ENCODE measurements at places on chromosomes 16 and 17. TPM values are rescaled to one million over a fixed set of nuclear protein-coding genes. Genes with fewer than 3 reads are reported as not detected.

Gene ACE
- polyA plus RNA-seq: not detected

Gene CFAP97D1
- polyA plus RNA-seq: not detected

Gene UTS2R
- not detected for polyA plus RNA-seq

Gene TRAF4
- 1.0 TPM for polyA plus RNA-seq
